ENCODE measurements at places on chromosomes 6 and 20. TPM values are rescaled to one million over a fixed set of nuclear protein-coding genes. Genes with fewer than 3 reads are reported as not detected.
A peak's percentile ranks its signal among the peaks of the same experiment; 100 is the strongest.

DNA sequence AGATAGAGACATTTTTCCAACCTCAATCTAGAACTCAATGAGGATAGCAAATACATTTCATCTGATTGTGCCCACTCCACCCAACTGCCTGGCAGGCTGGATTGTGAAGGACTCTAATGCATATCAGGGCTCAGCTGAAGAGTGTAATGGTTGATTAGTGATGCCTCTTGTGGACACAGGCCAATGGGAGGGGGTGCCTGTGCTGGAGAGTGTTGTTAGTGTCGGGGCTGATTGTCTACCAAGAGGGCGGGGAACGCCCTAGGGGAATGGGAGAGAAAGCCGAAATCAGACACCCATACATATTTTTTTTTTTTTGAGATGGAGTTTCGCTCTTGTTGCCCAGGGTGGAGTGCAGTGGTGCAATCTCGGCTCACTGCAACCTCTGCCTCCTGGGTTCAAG is 103.7 kb upstream of the SALL4 start:
- no peak for DNase-seq

GRCh38 chr6:127366282-127367022 is 23.0 kb upstream of the ECHDC1 start:
- peak; percentile 75 for DNase-seq

DNA sequence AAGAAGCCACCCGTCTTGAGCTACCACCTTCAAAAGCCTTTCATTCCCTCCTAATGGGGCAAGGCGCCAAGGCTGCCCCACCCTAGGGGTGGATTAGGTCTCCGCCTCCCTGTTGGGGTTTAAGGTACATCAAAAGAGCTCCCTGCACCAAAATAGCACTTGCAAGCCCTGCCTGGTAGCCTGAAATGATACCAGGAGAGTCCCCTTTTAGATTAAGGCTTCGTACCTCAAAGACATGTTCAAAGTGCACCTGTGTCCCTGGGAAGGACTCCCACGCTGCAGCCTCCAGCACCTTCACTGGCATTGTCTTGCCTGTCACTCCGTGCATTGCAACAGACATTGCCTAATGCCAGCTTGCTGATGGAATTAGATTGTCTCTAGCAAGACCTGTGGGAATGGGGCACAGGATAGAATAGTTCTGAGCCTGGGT is 15.7 kb upstream of the CDKN1A start:
- DNase-seq = no peak

DNA sequence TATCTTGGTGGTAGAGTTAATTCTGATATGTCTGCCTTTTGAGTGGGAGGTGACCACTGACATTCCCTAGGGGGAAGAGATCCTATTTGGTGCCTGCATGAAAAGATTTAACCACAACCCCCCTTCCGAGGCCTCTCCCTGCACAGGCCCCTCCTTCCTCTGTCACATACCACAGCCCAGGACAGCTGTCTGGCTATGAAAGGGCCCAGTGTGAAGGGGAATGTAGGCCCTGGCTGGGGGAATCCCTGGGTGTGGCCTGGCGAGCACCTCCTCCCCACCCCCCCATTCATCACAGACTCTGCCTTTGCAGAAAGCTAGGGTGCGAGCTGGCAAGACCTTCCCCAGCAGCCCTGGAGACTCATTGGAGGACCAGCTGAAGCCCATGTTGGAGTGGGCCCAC is 27.4 kb upstream of the MAPRE1 start:
- DNase-seq = no peak

DNA sequence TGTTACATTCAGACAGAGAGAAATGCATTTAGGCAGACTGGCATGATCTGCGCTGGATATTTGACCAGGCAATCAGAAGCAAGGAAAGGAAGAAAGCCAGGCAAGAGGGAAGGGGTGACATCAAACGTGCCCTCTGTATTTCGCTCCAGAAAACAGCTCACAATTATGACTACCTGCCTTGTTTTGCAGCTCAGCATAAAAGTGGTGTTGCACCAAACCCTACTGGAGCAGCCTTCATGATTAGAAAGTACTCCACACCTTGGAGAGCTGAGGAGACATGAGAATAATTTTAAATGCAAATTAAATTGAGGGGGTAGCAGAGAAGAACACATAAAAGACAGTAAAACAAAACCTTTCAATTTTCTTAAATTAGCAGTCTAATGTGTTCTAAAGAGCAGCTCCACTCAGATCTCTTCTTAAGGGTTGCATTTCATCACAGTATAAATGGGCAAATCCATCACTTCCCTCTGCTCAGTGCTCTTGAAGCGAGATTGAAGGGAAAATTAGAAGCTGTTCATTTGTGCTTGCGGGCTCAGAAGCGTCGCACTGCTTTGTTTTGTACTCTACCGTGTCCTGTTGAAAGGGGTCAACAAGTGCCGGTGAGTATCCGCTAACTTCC is at the start of gene PHACTR1:
Gene PHACTR1 (plus strand): TSS at position 470 of the 619 bp plus-strand sequence.
- no peak for DNase-seq

GRCh38 chr6:164303102-164303964 is 888.8 kb downstream of the QKI start:
- DNase-seq = peak; percentile 77

- no peak for DNase-seq
Observed at GRCh38 chr20:39107741-39108140, 145.6 kb downstream of the DHX35 start.

C20orf202 gene
- total RNA-seq = not detected

SNRPB2 gene
- 18.6 TPM for total RNA-seq

- no peak for DNase-seq
Observed at GRCh38 chr6:63530182-63530581, 42.1 kb upstream of the LOC128125822 start.

DNA sequence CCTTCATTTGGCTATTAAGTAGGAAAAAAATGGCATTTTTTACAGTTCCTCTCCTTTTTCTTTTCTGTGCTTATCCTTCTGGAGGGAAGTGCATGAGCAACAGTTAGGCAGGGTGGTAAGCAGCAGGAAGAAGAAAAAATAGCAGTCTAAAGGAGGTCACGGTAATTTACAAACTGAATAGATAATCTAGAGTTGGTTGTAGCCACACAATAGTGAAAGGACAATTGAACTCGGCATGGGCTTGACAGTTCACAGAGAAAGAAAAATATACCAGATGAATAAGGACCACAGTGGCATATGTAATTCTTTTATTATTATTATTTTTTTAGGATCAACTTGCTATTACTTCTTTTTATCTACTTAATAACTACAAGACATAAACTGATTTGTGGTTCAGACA is 358.6 kb downstream of the BTBD9 start:
- no peak for DNase-seq

DNA sequence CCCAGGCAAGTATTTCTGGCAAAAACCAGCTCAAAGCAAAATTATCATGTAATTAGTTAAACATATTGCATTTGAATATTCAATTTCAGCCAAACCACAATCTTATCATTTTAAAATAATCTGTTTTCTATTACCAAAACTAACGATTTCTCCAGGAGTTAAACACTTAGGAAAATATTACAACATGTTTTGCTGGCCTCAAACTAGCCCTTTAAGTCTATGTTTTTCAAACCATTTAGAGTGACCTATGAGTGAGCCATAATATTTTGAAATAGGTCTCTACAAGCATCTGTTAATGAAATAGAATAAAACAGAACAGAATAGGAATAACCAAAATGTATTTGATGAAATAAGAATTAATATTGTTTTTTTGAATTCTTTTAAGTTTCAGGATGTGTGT is 370.9 kb downstream of the COL12A1 start:
- DNase-seq = no peak

- DNase-seq = no peak
Observed at GRCh38 chr20:48877304-48877703, 44.2 kb upstream of the ARFGEF2 start.

GJA10 gene
- total RNA-seq = not detected

- DNase-seq = no peak
Observed at GRCh38 chr6:74166849-74167248, 470.8 kb downstream of the CD109 start.

DNA sequence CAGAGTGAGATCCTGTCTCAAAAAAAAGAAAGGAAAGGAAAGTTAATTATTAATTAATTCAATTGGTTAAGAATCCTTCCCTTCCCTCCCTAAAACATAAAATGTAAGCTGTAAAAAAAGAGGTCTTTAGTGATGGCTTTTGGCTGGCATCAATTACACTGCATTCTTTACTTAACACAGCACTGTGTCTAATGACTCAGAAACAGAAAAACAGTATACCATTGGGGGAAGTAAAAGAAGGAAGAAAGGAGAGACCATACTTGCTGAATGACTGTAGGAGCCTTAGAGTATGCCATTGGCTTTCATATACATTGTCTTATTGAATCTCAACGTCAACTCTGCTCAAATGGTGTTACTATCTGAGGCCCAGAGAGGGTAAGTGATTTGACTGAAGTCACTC is 18.3 kb upstream of the CITED2 start:
- no peak for DNase-seq

GRCh38 chr6:25777856-25778649 is 23.5 kb downstream of the SLC17A4 start:
- no peak for DNase-seq

LTB gene
- not detected for total RNA-seq

EGFL8 gene
- total RNA-seq = 8.1 TPM

GPR63 gene
- total RNA-seq = 1.1 TPM

GRCh38 chr6:46948699-46949098 is 27.0 kb upstream of the ADGRF5 start:
- DNase-seq = no peak

GRCh38 chr6:135118134-135118730 is 62.9 kb upstream of the MYB start:
- DNase-seq = no peak

DNA sequence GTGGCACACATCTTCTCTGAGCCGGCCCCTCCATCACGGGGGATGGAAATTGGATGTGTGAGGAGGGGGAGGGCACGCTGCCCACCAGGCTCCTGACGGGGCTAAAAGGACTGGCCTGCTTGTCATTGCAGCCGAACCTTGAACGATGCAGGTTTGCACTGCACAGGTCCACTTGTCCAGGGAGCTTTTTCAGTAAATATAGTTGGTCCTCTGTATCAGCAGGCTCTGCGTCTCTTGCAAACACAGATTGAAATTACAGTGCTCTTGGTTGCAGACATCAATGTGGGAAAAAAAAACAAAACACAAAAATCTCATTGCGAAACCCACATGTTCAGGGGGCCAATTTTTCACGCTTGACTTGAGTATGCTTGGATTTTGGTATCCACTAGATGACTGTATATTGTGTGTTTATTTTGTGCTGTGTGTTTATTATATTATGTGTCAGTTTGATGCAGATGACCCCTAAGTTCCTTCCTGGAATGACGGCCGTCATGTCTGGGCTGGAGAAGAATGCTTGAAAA is 29.2 kb downstream of the ERMARD start:
- no peak for DNase-seq

RSPO4 gene
- total RNA-seq = not detected

DNA sequence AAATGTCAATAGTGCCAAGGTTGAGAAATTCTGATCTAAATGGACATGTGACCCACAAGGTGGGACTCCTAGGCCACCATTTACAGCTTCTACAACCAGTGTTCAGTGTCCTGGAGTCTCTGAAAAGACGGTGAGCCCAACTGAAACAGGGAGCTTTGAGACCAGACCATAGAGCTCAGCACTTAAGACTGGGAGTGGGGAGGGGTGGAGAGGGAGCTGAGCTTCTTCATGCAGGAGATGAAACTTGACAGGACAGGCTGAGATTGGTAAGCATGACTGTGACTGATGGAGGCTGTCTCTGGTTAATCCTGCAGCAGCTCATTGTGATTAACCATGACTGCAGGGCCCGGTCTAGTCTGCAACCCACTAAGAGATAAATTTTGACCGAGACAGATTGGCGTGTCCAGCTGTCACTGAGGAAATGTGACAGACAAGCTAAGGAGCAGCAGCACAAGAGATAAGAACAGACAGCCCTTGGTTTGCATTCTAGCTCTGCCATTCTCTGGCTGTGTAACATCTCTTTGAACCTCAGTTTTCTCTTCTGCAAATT is 1.4 kb upstream of the AAR2 start:
- DNase-seq = peak; percentile 55

- DNase-seq = no peak
Observed at GRCh38 chr6:18436341-18436740, 49.2 kb downstream of the RNF144B start.

ARMC2 gene
- total RNA-seq = 8.6 TPM

POU5F1 gene
- not detected for total RNA-seq

FKBP5 gene
- total RNA-seq = 200 TPM

DNA sequence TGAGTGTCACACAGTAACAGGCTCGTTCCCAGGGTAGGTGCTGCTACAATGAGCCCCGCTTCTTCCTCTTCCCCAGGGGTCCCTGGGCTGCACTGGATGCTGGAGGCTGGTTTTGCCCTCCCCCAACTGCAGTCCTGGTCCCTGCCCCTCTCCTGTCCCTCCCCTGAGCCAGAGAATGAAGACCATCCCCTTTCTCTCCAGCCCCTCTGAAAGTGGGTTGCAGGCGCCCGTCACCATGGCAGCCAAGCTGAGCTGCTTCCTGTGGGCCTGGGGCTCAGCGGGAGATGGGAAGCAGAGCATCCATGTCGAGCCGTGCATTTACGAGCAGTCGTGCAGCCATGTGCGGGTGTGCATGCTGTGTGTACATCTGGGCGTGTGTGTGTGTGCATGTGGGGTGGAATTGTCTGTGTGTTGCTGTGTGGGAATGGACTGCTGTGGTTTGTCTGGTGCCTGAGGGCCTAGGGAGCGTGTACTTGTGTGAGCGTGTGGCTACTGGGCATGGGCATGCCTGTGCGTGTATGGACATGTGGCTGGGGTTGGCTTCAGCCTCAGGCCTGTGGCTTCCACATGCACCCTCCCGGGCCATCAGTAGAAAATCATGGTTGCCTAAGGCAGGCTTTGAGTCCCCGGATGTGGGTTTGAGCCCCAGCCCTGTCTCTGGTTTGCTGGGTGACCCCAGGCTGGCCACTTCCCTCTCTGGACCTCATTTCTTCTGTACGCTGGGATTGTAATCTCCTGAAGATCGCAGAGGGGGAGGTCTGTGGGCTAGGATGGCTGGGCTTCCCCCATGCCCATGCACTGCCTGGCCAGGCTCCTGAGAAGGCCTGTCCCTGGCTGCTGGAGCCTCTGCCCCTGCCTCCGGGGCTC is 48.8 kb downstream of the SRC start:
- no peak for DNase-seq

- DNase-seq = no peak
Observed at GRCh38 chr6:77341058-77341986, 122.0 kb downstream of the HTR1B start.

PNPLA1 gene
- not detected for total RNA-seq

TAP1 gene
- 23.5 TPM for total RNA-seq

GRCh38 chr6:157325069-157325805 is 1.9 kb upstream of the TMEM242 start:
- DNase-seq = no peak

FAM209A gene
- not detected for total RNA-seq

ISM1 gene
- 3.0 TPM for total RNA-seq

DNA sequence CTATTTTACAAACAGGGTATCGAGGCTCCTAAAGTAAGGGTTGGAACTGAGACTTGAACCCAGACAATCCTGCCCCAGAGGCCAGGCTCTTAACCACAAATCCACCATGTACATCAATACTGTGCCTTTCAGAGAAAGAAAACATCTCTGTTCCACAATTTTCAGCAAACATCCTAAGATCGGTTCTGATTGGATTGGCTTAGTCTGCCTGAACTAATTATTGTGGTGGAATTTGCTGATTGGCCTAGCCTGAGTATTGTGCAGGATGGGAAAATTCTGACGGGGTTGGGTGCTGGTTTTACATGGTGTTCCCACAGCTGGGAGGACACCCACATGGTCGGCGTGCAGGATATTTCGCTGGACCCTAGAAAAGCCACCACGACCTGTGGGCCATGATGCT is at the start of gene CLPSL1:
Gene CLPSL1 (plus strand): TSS at position 301 of the 400 bp plus-strand sequence. CDS start 92 bp downstream, at position 393.
- no peak for DNase-seq
